A549 treated with GW870086 at 1 μM for 4 hours (cell line): ENCODE measurements at places on chromosomes 5 and 9. TPM values are rescaled to one million over a fixed set of nuclear protein-coding genes. Genes with fewer than 3 reads are reported as not detected.

The BTNL8 gene
- not detected in 5 replicates for total RNA-seq

The SOWAHA gene
- total RNA-seq, result 0.07 to 0.16 TPM (median 0.11 TPM) in 5 replicates

The FAM169A gene
- 3.6 to 7.7 TPM (median 7.2 TPM) in 5 replicates for total RNA-seq

The CARTPT gene
- total RNA-seq, result not detected in 5 replicates

The SLC36A3 gene
- not detected in 5 replicates for total RNA-seq

The DNM1 gene
- total RNA-seq, result 80.7 to 101 TPM (median 88.4 TPM) in 5 replicates

The BTNL3 gene
- not detected in 5 replicates for total RNA-seq

The OR1Q1 gene
- total RNA-seq, result not detected in 5 replicates
